Adipose tissue (tissue), 3 donors: ENCODE measurements at places on chromosomes 16 and 17. TPM values are rescaled to one million over a fixed set of nuclear protein-coding genes. Genes with fewer than 3 reads are reported as not detected.

TAX1BP3 gene
- 92.1 TPM for polyA plus RNA-seq

YBX2 gene
- polyA plus RNA-seq: 0.95 TPM

CES4A gene
- 14.5 TPM for polyA plus RNA-seq

KRT24 gene
- polyA plus RNA-seq: 0.03 TPM

RFWD3 gene
- 6.3 TPM for polyA plus RNA-seq

KRTAP4-1 gene
- polyA plus RNA-seq: not detected

KRTAP3-1 gene
- not detected for polyA plus RNA-seq

MMP25 gene
- 0.84 TPM for polyA plus RNA-seq

ITGAL gene
- polyA plus RNA-seq: 5.3 TPM

MT1A gene
- 259 TPM for polyA plus RNA-seq

CHRNE gene
- polyA plus RNA-seq: 3.1 TPM

P2RX5 gene
- polyA plus RNA-seq: 1.1 TPM

MYH13 gene
- polyA plus RNA-seq: not detected

LGALS9B gene
- 2.9 TPM for polyA plus RNA-seq

SPNS2 gene
- 13.5 TPM for polyA plus RNA-seq
